Activated CD8-positive, alpha-beta T cell treated with anti-CD3 and anti-CD28 coated beads for 36 hours (primary cell): ENCODE measurements at places on chromosomes 5 and 9.

- peak; percentile 3 for DNase-seq
These were observed 373.4 kb upstream of the CTNND2 start for GRCh38 chr5:12277504-12278192.

GRCh38 chr5:54823006-54823405 lies 162.4 kb downstream of the ESM1 start:
- no peak for DNase-seq

GRCh38 chr5:84564321-84565075 lies 179.8 kb upstream of the EDIL3 start:
- DNase-seq = no peak

- DNase-seq = no peak
These were observed 87.5 kb downstream of the CHSY3 start for GRCh38 chr5:129991780-129992179.

GRCh38 chr5:21701317-21701716 lies 1151.8 kb downstream of the CDH12 start:
- DNase-seq = no peak

DNA sequence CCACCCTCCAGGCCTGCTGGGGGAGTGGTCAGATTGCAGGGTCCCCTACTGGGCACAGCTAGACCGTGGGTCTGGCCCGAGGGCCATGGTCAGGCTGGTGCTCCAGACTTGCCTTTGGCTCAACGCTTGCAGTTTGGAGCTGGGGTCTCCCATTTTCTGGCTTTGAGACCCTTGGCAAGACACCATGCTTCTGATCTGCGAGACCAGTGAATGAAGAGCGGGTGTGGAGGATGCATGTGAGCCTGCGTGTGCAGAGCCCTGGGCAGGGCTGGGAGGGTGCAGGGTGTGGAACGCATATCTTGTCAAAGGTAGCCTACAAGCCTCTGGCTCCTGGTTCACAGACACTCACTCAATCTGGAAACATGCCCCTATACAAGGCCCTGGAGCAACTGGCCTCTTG lies 6.1 kb upstream of the MRNIP start:
- no peak for DNase-seq

GRCh38 chr5:33650911-33651310 lies 210.1 kb downstream of the TARS1 start:
- DNase-seq = no peak

DNA sequence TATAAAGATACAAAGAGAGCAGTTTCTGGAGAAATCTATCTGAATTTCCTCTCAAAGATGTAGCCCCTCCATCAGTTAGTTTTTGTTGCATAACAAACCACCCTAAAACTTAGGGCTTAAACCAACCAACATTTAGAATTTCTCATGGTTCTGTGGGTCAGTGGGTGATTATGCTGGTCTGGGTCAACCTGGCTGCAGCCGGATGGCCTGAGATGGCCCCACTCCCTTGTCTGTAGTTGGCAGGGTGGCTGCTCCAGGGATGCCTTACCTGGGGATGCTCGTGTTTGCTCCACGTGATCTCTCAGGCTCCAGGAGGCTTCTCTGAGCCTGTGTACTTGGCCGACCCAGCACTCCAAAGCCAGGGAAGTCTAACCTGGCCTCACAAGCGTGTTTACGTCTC lies 139.3 kb downstream of the MVB12B start:
- DNase-seq = no peak

- no peak for DNase-seq
These were observed 159.6 kb upstream of the ANKH start for GRCh38 chr5:15031180-15031579.

GRCh38 chr5:155697236-155697635 lies 629.7 kb upstream of the SGCD start:
- no peak for DNase-seq

GRCh38 chr5:513216-514100 lies 10.8 kb downstream of the SLC9A3 start:
- DNase-seq = no peak

- peak; percentile 4 for DNase-seq
These were observed 13.1 kb upstream of the DCAF12 start for GRCh38 chr9:34139477-34140146.

- no peak for DNase-seq
These were observed 746.7 kb upstream of the C9orf72 start for GRCh38 chr9:28319981-28320380.

DNA sequence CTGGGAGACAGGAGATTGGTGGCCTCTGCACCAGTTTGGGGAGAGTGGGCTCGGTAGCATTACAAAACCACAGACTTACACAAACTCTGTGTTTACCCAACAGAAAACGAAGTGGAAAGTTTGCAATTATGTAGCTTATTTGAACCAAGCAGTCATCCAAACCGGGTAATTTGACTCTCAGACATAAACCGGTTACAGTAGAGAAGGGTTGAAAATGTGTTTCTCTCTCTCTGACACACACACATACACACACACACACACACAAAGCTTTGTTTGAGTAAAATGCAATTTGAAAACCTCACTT lies 97.1 kb upstream of the ZNF608 start:
- DNase-seq = no peak

GRCh38 chr5:72209147-72210115 lies 102.2 kb downstream of the MAP1B start:
- no peak for DNase-seq

GRCh38 chr5:62143268-62144229 lies 162.5 kb upstream of the KIF2A start:
- no peak for DNase-seq

DNA sequence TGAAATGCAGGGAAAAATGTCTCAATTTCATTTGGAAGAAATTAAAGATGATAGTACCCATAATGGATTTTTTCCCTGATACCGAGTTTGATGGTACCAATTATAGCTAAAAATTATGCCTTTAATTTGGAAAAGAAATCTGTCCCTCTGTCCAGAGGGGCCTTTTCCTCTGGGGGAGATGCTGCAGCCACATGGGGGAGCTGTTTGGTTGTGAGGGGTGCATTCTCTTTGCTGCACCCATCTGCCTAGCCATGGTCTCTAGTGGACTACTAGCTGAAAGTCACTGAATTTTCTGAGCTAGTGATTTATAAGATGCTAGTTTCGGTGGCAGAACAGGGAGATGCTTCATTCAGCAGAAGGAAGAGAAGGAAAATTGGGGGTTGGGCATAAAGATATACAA lies 9.6 kb downstream of the SEC61B start:
- DNase-seq = peak; percentile 71
